T47D (cell line): ENCODE measurements at places on chromosomes 6 and 20.

DNA sequence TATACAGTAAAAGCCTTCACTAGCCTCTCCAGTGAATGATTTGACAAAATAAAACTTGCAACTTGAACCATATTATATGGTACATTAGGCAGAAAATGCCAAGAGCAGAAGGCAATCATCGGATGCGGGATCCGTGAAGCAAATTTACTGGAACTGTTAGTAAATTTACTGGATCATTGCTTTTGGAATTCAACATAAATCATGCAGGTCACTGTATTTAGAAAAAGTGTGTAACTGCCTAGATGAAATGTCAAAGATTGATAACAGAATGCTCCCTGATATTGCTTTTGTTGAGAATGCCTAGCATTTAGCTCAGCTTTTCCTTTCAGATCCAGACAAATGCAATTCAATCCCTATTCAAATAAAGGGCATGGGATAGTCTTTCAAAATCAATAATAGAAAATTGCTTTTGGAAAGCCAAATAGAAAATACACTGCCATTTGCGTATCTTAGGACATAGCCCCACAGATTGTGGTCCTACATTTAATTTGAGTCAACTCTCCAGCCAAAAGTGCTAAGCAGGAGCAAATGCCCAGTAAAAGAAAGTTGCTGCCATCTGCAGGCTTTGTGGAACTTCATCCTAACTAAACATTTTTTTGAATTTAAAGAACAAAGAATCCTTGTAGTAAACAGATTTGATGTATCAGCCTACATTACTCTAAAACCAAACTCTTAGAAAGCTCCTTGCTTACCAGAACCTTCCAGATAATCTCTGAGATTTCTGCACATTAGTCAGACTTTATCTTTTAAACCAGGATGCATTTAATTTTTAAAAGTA is 109.5 kb upstream of the HSF2 start:
- no peak for DNase-seq

DNA sequence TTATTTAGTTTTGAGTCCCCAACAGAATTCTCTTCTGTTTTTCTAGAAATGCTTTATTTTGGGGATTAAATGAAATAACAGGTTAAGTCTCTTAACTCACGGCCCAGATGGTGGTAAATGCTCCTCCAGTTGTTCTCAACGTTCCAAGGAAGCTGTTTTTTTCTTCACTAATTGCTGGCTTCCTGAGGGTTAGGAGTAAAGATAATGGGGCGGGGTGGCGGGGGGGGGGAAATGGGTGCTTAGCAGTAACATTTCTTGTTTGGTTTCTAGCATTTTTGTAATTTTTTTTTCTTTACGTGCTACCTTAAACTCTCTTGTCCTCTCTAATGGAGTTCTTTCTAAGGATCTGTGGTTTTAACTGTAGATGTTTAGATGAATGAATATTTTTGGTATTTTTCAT is 2.2 kb downstream of the SRSF3 start:
- no peak for DNase-seq

GRCh38 chr20:31587545-31588389 is 17.3 kb upstream of the ID1 start:
- no peak for DNase-seq

DNA sequence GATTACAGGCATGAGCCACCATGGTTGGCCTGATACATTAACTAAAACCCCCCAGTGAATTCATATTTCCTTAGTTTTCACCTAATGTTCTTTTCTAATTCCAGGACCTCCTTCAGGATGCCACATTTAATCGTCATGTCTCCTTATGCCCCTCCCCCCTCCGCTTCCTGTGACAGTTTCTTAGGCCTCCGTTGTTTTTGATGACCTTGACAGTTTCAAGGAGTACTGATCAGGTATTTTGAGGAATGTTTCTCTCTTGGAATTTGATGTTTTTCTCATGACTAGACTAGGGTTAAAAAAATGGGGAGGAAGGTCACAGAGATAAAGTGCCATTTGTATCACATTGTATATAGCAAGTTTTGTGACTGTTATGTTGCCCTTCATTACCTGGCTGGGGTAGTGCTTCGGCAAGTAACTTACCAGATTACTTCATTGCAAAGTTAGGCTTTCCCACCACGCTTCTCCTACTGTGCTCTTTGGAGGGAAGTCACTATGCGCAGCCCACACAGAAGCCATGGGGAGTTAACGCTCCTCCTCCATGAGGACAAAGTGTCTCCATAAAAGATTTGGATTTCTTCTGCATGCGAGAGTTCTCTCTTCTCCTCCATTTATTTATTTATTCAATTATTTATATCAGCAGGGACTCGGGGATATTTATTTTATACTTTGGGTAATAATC is 99.5 kb downstream of the NCR2 start:
- DNase-seq, result no peak

DNA sequence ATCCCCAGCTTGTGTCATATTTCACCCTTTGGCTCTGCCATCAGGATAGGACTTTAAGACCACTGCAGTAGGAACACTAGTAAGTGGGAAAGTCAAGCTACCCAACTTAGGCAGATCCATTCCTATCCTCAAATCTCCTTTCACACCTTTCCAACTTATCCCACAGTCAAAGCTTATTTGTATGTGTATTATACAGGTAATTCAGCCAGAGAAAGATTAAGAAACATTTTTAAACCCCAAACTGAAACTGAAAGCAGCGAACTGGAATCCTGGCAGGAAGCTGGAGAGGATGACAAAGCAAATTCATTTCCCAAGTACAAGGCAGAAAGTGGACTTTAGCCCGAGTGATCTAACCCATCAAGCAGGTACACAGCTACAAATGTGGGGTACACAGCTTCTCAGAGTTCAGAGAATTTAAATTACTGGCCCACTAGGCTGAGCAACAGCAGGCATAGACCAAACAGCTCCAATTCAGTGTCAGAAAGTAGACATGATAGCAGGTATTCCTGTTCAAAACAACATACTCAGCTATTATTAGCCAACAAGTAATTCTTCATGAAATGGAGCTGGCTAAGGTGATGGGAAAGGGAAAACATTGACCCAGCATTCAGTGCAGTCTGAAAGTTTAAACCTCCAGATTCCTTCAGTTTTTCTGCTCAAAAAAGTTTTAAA is 39.1 kb downstream of the ILRUN start:
- peak; percentile 76 for DNase-seq

DNA sequence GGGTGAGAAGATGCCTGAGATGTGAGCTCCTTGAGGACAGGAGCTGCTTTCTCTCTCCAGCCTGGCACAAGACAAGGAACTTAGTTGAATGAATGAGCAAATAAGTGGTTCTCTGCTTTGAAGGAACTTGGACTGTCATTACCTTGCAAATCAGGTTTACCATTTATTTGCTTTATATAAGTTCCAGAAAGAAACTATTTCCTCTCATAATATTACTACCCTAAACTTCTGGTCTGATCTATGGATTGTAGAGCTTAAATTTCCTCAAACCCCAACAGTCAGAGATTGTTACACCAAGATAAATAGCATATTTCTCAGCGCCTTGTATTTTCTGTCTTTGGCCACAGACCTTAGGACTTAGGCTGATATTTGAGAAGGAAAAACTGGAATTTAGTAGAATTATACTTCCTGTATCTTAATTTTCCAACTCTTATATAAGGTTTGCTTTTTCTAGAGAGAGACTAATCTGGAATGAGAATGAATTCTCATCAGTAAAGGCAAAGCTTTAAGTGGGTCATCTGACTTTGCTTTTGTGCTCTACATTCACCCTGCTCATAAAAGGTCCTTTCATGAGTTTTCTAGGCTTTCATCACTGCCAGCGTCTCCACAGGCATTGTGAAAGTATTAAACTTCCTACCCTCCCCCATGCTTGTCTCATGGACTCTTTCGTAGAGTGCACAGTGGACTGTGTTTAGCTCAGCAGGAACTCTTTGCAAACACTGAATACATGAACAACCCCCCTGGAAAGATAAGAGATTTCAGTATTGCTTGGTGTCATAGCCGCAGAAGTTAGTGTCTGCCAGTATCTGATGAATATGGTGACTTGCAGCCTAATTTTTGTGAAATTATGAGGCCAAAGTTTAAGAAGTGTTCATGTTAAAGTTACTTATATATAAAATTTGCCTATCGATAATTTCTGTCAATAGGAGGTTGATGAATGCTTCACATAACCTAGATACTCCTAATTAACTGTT is 74.0 kb downstream of the PTPRA start:
- no peak for DNase-seq

DNA sequence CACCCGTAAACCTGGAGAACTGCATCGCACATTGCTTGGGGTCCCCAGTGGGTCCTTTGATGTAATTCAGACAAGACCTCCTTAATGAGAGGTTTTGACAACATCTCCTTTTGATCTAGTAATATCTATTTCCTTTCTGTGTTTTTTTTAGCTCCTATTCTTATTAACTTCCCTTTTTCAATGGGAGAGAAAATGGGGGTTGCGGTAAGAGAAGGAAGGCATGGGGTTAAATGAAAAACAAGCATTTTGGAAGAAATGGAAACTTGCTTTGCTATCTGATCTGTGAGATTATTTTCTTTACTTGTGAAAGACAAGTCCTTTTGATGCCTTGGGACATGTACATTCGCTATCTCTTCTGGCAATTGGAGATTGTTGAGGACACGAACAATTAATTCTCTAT is 418.6 kb upstream of the MAN1A1 start:
- DNase-seq, result no peak

DNA sequence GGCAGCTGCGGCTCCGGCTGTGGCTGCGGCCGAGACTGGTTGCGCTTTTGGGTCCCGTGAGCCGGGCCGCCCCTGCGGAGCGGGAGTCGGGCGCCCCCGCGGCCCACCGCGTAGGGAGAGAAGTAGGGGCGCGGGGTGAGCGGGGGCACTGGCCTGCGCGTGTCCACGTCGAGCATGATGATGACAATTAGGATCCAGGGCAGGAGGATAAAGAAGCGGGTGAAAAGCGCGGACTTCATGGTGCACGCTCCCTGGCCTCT is 739 bp downstream of the B3GAT2 start:
- no peak for DNase-seq

GRCh38 chr6:71457929-71458328 is 169.3 kb downstream of the OGFRL1 start:
- DNase-seq, result peak; percentile 32

GRCh38 chr6:108564178-108564577 is 3.5 kb downstream of the FOXO3 start:
- no peak for DNase-seq

DNA sequence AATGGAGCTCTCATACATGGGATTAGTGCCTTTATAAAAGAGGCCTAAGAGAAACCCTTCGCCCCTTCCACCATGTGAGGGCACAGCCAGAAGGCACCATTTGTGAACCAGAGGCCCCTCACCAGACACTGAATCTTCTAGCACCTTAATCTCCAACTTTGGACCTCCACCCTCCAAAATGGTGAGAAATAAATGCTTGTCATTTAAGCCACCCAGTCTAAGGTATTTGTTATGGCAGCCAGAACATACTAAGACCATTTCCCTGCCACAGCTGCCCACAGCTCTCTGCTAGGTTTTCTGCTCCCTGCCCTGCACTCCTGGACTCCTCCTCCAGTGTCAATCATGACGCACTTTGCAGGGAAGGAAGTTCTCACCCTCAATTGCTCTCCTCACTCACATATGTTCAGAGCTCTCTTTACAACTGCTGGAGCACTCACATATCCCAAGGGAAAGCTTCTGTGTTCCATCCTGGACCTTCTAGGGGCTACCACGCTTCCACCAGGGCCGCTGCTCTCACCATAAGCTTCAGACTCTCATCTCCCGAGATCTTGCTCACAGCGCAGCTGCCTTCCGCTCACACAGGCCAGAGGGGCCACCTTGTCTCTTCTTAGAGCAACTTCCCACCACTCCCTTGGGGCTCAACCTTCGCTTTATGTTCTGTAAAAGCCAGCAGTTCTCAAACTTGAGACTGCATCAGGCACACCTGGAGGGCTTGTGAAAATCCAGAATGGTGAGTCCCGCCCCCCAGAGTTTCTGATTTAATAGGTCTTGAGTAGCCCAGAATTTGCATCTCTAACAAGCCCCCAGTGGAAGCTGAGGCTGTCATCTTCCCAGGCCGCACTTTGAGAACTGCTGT is 1.6 kb upstream of the LY86 start:
- DNase-seq, result no peak

DNA sequence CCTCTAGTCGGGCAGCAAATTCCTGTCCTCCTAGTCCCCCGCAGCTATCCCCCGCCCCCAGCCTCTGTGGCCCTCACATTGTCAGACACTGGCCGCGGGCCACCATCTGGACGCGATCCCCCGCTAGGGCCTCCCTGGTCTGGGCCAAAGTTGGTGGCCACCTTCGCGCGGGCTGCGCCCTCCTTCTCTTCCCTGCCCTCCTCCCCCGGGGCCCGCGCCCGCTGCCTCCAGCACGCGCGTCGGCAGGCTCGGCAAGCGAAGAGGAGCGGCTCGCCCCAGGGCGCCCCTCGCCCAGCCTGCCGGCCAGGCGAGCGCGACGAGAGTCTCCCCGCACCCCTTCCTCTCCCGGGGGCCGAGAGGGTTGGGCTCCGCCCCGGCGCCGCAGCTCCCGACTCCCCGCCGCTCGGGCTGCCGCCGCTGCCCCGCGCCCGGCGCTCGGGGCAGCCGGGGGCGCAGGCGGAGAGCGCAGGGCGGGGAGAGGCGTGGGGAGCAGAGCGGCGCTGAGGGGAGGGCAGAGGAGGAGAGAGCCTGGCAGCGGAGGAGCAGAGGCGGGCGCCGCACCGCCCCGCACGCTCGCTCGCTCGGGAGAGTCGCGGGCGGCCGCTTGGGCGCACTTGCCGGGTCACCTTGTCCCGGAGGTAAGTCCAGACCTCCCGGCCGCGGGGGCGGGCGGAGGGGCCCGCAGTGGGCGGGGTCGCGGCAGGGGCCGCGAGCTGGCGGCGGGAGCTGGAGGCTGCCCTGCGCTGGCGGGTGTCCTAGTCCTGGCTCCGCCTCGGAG is at the start of gene SYNDIG1:
Gene SYNDIG1 (plus strand): TSS at position 514 of the 778 bp plus-strand sequence. CDS start 73,469 bp downstream, outside the sequence.
- DNase-seq, result no peak

GRCh38 chr6:157036245-157036711 is 259.1 kb downstream of the ARID1B start:
- no peak for DNase-seq

DNA sequence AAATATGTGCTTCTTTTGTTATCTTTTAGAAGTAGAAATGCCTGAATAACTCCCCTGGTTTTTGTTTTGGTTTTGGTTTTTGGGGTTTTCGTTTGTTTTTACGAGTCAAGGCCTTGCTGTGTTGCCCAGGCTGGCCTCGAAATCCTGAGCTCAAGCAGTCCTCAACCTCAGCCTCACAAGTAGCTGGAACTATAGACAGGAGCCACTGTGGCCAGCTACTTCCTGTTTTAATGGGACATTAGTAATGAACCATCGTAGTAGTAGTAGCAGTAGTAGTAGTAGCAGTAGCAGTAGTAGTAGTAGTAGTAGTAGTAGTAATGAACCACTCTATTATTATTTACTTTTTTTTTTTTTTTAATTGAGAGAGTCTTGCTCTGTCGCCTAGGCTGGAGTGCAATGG is 66.0 kb downstream of the UBR2 start:
- DNase-seq, result no peak

- DNase-seq, result no peak
These were observed 22.3 kb upstream of the AVP start for GRCh38 chr20:3106658-3107463.
